ENCODE measurements at places on chromosomes 1 and 21.

- no peak for DNase-seq
Observed at GRCh38 chr1:16134066-16134801, 21.6 kb downstream of the EPHA2 start.

DNA sequence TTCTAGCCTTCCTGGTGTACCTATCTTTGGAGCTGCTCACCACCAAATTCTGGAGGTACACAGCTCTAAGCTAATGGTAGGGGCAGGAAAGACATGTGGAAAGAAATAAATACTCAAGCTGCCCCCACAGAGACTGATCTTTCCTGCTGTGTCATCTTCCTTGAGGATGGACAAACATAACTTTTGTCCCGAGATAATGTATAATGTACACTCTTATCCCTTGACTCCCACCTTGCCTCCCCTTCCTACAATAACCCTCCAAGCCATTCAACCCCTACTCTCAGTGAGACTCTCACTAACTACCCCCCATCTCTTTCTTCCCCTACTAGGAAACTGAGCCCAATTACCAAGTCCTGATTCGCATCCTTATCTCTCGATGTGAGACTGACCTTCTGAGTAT is 12.2 kb downstream of the ANXA9 start:
- DNase-seq = no peak

DNA sequence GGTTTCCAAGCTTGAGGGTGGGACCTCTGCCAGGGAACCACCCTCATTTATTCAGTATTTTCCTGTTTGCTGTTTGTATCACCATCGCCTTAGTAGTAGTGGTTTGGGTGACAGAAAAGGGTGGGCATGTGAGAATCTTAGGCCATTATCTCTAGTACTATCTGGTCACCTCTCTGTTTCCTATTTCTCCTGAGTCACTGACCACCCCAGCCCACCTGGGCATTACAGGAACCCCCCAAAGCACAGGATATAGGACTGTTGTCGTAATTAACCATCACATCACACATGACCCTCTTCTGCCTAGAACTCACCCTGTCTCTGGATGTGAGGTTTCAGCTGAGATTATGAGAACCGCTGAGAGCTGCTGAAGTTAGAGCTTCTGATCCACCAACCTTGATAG is 60.4 kb downstream of the IL23R start:
- DNase-seq = no peak

GRCh38 chr1:202143768-202144401 is 652 bp downstream of the ARL8A start:
- no peak for DNase-seq

- no peak for DNase-seq
Observed at GRCh38 chr1:165355977-165356811, at the start of gene LMX1A. Gene LMX1A (minus strand): TSS chr1:165356715. CDS start chr1:165355559, 1,156 bp downstream.

DNA sequence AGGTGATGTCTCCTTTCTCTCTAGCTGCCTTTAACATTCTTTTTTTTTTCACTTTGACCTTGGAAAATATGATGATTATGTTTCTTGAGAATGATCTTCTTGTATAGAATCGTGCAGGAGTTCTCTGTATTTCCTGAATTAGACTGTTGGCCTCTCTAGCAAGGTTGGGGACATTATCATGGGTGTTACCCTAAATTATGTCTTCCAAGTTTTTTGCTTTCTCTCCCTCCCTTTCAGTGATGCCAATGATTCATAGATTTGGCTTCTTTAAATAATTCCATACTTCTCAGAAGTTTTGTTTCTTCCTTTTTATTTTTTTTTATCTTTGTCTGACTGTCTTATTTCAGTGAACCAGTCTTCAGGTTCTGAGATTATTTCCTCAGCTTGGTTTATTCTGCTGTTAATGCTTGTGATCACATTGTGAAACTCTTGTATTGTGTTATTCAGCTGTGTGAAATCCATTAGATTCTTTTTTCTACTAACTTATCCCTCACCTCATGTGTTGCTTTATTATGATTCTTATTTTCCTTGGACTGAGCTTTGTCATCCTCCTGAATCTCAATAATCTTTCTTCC is 268.4 kb upstream of the NRIP1 start:
- DNase-seq = no peak

GRCh38 chr1:158520021-158520420 is 34.2 kb downstream of the OR6Y1 start:
- no peak for DNase-seq

GRCh38 chr1:166740668-166741276 is 98.5 kb upstream of the POGK start:
- peak; percentile 27 for DNase-seq

GRCh38 chr1:1068517-1069055 is 5.5 kb downstream of the RNF223 start:
- DNase-seq = no peak

DNA sequence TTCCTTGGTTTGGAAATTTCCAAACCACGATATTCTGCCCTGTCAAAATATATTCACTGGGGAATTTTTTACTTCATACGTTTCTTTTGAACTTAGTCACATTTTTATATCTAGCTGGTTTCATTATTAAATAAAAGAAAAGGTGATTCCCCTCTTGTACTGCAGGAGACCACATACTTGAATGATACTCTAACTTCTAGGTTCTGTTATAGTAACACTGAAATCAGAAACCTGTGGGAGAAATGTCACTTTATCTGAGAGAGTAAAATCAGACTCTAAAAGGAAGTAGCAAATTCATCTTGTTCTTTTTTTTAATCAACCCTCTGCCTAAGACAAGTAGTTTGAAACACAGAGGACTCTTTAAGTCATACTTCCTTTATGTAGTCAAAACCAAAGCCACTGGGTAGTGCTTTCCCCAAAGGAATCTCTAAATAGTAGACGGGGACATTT is 34.4 kb downstream of the MRPL39 start:
- DNase-seq = no peak

DNA sequence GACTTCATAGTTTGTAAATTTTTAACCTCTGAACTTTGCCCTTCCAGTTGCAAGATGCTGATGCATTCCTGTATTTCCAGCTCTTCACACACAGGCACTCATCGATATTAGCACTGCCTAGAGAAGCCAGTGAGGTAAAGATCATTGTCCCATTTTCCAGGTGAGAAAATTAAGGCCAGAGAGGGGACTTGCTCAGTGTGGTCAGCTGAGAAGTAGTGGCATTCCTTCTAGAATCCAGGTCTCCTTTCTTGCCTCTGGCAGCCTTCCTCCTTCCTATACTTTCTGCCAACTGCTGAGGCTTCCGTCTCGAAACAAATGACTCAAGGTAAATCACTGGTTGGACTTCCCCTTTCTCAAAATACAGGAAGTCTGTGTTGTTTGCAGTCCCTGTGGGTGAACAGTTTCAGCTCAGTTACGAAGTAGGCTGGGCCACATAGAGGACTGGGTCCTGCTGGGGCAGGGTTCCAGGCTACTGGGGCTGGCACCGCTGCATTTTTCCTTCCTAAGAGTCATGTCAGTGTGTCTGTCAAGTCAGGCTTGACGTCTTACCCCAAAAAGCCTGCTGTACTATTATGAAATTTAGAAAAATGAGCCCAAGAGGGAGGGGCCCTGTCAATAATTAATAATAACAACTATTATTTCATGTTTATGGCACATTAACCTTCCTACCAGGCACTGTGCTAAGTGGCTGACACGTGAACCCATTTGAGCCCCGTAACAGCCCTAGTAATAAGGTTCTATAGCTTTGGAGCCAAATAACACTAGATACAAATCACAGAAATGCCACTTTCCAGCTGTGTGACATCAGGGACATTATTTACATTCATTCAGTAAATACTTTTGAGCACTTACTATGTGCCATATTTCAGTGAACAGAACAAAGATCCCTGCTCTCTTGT is 16.6 kb upstream of the RNF19B start:
- no peak for DNase-seq

DNA sequence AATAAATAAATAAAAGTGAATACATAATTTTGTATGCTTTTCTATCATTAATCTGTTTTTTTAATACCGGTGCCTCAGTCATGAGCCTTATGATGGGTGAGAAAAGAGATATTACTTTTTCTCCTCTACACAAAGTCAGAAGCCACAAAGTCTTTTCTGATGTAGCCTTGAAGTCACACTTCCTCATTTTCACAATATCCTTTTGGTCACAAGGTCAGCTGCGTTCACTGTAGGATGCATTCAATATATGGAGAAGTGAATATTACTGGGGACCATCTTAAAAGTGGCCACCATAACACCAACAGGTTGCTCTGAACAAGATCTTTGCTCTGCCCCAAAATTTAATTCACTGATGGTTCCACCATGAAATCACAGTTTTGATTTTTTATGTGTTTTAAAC is 83.3 kb upstream of the TNR start:
- no peak for DNase-seq

DNA sequence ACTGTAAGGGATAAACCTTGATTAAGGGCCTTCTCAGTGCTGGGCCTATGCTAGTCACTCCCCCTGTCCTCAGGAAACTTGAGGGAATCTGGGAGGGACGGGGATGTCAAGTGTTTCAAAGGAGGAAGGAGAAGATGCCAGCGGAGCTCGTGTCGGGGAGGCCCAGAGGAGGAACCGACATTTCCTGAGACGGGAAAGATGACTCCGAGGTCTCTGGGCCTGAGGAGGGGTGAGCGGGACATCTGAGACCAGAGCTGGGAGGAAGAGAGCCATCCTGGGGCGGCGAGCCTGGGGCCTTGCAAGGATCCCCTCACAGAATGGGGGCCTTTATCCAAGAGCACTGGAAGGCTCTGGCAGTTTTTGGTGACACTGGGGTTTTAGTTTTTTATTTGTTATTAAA is 10.4 kb downstream of the SLC66A1 start:
- no peak for DNase-seq

GRCh38 chr1:12142141-12142823 is 24.5 kb upstream of the TNFRSF1B start:
- DNase-seq = no peak
